ENCODE measurements at places on chromosomes 16 and 17.

DNA sequence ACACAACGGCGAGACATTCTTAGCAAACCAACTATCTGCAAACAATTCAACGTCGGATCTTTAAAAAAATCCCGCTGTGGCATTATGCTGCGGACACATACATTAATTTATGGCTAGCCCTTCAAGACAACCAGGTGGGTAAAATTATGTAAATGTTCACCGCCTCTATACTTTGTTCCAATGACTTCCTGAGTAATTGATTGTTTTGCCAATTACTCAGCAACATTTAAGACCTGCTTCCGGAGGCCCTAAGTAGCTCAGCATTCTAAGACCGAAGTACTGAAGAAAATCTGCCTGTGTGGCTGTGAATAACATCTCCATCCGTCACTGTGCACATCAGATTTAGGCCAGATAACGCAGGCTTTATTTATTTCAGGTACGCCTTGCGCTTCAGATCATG lies 23.3 kb downstream of the QPRT start:
- no peak for DNase-seq

GRCh38 chr16:9800186-9800738 lies 382.0 kb downstream of the GRIN2A start:
- no peak for DNase-seq

- no peak for DNase-seq
These were observed 6.2 kb upstream of the TBKBP1 start for GRCh38 chr17:47687748-47688147.

DNA sequence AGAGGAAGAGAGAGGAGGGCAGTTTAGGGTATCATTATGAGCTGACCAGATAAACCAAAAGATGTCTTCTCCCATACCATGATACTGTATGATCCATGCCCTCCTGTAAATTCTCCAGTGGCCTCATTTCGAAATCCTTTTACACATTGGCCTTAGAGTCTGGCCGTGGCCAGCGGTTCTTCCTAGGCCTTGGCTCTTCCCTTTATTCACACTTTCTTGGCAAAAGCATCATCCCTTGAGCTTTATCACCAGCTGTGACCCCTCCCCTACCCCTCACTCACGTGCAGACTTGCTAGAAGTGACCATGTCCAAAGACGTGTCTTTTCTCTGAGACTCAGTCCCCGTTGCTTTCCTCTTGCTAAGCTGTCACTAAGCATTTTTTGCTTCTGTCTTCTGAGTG lies 22.8 kb downstream of the KATNIP start:
- DNase-seq: no peak

GRCh38 chr17:81090361-81091136 lies 55.6 kb downstream of the BAIAP2 start:
- DNase-seq: no peak

DNA sequence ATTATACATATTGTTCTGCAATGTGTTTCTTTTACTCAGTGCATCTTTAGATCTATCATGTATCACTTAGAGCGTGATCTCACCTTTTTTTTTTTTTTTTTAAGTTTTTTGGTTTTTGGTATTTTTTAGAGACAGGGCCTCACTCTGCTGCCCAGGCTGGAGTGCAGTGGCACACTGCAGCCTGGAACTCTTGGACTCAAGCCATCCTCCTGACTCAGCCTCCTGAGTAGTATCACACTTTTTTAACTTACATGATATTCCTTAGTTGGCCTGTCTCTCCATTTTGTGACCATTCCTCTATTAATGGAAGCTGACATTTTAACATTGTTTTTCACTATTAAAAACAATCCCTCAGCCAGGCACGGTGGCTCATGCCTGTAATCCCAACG lies 4.7 kb upstream of the MPO start:
- DNase-seq: no peak

DNA sequence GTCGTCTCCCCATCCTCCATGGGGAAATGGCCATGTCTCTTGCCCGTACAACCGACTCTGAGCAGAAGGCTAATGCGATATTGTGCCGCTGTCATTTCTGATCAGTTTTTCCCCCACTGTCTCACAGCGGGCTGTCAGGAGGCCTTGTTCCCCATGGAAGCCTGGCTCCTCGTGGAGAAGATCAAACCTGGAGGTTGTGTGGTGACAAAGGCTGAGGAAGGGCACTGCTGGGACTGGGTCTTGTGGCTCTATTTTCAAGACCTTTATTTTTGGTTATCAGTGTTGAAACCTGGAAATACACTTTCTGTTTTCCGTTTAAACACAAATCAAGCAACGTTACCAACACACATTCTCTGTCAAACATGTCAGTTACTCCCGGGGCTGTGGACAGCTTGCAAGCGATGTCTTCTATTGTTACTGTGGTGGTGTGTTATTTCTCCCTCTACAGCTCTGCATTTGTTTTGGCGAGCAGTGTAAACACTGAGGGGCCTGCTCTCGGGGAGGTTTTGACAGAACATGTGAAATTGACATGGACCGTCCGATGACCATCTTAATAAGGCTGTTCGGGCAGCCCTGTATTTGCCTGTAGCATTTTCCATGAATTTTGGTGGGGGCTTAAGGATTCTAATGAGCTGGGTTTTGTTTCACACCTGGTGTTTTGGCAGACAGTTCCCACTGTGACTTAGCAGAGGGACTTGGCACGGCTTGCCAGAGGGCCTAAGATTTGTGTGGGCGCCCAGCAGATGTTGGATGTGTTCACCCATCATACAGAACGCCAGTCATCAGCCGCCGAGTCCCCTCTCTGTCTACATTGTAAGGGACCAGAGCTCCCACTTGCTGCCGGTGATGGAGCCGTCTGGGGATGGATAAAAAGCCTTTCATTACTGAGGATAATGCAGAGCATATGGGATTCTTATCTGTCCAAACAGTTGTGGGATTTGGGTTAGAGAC lies 12.5 kb downstream of the RBFOX1 start:
- no peak for DNase-seq

- DNase-seq: no peak
These were observed 166.3 kb upstream of the FOXF1 start for GRCh38 chr16:86343796-86344585.

DNA sequence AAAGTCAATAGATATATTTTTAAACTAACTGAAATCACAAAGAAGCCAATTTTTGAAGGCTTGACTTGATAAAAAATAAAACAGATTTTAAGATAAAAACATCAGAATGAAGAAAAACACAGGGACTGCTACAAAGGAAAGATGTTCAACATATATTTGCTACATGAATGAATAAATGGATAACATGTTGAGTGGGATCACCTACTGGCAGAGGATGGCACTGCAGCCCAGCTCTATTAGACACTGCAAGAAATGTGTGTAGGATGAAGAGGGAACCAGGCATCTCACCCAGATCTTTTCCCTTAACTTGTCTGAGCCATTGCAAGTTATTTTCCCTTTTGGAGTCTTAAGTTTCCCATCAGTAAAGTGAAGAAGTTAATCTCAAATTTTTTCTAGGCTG lies 4.2 kb downstream of the AIPL1 start:
- DNase-seq: no peak
